ENCODE measurements at places on chromosomes 4 and X.

DNA sequence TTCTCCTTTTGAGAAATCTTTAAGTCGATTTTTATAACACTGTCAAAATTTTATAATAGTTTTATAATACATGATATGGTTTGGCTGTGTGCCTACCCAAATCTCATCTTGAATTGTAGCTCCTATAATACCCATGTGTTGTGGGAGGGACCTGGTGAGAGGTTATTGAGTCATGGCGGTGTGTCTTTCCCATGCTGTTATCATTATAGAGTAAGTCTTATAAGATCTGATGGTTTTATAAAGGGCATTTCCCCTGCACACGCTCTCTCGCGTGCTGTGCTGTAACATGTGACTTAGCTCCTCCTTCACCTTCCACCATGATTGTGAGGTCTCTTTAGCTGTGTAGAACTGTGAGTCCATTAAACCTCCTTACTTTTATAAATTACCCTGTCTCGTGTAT, 364.0 kb upstream of the SPANXN4 start:
- no peak for DNase-seq

DNA sequence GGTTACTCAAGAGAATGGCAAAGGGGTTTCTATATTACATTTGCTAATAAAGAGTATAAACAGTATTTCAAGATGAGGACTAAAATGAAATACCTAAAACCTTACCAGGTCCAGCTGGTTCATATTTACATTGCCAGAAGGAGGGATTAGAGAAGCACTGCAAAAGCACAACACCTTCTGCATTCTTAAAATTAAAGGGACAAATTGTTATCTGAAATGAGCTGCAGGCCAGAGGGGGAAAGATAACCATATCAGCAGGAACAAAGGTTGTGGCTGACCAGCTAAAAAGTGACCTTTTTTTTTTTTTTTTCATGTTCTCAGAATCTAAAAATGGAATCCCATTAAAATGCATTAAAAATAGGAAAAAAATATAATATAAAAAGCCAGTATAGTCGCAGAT, 39.7 kb downstream of the AFF2 start:
- DNase-seq, result no peak

GRCh38 chrX:13816643-13817627, at the start of gene GPM6B:
TSS of gene GPM6B (minus strand) at chrX:13817093. CDS start at chrX:13816904, 189 bp downstream.
- no peak for DNase-seq

DNA sequence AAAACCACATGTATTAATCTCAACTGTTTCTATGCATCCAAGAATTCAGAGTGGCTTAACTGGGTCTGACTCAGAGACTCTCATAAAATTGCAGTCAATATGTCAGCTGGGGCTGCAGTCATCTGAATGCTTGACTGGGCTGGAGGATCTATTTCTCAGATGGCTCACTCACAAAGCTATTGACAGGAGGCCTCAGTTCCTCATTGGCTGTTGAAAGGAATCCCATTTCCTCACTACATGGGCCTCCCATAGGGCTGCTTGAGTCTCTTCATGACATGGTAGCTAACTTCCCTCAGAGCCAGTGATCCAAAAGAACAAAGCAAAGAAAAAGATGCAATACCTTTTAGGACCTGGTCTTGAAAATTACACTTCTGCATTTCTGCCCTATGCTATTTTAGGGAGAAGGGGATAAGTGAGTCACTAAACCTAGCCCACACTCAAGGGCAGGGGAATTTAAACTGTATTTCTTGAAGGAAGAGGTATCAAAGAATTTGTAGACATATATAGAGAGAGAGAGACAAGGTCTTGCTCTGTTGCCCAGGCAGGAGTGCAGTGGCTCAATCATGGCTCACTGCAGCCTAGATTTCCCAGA, 9.8 kb downstream of the SCFD2 start:
- no peak for DNase-seq

DNA sequence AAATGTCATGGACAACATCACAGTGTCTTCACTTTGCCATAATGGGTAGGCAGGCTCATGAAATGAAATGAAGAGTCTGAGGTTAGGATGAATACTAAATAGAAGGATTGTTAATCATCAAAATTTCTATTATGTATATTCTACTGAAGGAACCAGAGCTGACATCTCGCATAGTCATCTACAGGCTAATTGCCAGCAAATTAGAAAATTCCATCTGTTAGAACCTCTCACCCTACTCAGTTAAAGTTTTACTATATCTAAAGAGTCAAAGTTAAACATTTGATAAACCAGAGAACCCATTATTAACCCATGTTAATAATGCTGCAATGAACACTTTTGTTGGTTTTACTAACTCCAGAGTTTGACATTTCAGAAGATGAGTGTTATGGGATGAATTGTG, 114.6 kb downstream of the ARHGAP6 start:
- DNase-seq, result no peak

GRCh38 chr4:148089624-148090023, 352.6 kb downstream of the NR3C2 start:
- no peak for DNase-seq

DNA sequence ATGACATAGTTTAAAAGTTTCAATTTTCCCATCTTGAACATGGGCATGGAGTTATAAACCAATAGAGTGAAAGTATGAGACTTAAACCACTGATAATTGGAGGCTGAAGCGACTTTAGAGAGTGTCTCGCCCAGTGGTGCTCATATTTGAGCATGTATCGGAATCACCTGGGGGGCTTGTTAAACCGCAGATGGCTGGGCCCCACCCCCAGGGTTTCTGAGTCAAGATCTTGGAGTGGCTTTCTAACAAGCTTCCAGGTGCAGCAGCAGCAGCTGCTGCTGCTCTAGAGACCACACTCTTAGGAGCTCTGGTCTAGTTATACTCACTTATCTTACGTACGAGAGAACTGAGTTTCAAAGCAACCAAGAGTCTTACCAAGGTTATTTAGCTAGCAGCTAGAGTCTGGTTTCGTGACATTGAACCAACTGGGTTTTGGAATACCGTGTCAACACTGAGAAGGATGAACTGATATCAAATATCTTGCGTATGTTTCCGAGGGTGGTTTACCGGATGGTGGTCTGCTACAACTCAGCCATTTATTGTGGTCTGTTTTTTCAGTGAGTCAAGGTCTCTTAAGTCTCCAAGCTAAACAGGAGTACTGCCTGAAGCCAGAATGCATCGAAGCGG, 5.9 kb downstream of the PHEX start:
- DNase-seq, result no peak

Measured in stimulated activated CD8-positive, alpha-beta memory T cell treated with anti-CD3 and anti-CD28 coated beads, Interleukin-12 subunit alpha, Interleukin-12 subunit beta, amount 100 ng/mL, for 1 hour (primary cell).